Stimulated activated CD4-positive, alpha-beta T cell treated with anti-CD3 and anti-CD28 coated beads, Interleukin-4, amount 100 ng/mL, for 1 hour (primary cell): ENCODE measurements at places on chromosomes 6 and 20.

- DNase-seq = no peak
Observed at GRCh38 chr6:4814212-4814611, 38.0 kb downstream of the CDYL start.

DNA sequence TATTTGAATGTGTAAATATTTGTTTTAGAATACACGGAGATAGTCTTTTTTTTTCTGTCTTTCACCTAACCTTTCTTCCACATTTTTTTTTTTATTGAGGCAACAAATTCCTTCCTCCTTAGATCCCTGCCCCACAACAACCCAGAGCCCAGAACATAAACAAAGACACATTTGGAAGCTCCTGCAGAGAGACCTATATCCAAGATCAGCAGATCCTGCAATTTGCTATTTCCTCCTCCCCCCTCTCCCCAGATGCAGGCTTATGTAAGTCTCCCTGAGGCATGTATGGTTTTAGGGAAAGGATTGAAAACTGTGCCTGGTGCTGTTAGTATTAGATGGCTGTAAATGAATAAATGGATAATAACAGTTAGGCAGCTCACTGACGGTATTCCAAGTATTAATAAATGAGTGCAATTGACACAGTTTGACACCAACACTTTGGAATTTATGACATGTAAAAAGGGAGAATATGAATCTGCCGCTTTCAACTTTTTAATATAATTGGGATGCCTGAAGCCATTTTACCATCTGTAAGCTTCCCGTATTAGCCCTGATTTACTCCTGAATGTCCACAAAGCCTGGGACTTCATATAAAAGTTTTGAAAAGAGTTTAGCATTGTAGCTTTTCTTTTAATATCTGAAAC, 608.3 kb upstream of the CITED2 start:
- no peak for DNase-seq

GRCh38 chr6:34232901-34233300, 3.8 kb upstream of the HMGA1 start:
- DNase-seq = no peak

GRCh38 chr20:50471231-50471630, 39.0 kb upstream of the PTPN1 start:
- no peak for DNase-seq

GRCh38 chr6:26561533-26562466, 23.6 kb downstream of the HMGN4 start:
- DNase-seq = no peak

GRCh38 chr6:166542580-166542912, 43.9 kb downstream of the RAMACL start:
- DNase-seq = no peak

- no peak for DNase-seq
Observed at GRCh38 chr6:167735084-167735950, 91.4 kb upstream of the AFDN start.

DNA sequence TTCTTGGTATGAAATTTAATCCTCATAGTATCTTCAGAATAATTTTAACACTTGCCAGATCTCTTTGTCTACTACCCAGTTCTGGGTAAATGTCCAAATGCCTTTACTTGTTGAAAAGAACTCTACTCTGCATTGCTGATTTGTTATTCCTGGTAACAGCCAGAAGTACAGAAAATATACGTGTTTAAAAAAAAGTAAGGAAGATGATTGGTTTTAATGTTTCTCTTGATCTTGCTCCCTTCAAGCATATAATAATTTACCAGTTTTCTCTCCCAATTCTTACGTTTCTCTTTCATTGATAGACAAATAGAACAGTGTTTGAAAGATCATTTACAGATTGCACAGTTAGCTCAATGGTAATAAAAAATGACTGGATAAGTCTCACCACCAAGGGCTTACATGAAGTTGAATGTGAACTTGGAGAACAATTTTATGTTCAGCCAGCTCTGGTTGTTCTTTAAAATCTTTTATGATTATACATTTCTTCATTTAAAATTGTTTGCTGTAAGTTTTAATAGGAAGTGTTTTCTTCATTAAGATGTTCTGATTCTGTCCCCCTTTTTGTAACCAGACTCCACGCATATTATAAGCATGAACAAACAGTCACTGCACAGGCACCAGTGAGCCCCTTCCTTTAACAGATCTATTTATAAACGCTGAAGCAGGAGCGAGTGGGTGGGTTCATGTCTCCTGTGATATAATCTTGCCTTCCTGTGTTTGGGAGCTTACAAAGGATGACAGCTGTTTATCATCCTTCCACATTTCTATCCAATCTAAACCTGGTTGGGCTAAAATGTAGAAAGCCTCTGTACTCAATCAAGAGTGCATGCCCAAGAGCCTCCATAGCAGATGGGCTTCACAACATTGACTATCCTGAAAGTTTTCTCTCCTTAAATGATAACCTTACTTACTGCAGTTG, 299.5 kb downstream of the PRL start:
- no peak for DNase-seq

DNA sequence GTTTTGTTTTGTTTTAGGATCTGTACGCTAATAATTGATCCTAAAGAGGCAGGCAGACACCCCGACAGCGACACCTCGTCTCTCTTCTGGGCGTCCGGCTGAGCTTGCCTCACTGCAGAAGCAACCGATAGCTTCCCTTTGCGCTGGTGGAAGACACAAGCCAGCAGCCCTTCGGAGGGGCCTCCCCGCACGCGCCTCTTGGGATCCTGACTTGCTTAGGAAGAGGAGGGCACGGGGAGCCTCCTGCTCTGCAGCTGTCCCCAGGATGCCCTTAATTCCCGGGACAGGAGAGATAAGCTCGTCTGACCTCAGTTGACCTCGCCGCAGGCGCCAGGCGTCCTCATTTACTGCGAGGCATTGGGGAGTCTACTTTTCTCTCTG, 94.0 kb downstream of the CD83 start:
- DNase-seq = peak; percentile 40
